Progenitor cell of endocrine pancreas (in vitro differentiated cells): ENCODE measurements at places on chromosomes 2 and 18. TPM values are rescaled to one million over a fixed set of nuclear protein-coding genes. Genes with fewer than 3 reads are reported as not detected.

FEV gene
- 13.5 and 15.6 TPM in 2 replicates for total RNA-seq

RAX gene
- total RNA-seq: not detected in 2 replicates

DNA sequence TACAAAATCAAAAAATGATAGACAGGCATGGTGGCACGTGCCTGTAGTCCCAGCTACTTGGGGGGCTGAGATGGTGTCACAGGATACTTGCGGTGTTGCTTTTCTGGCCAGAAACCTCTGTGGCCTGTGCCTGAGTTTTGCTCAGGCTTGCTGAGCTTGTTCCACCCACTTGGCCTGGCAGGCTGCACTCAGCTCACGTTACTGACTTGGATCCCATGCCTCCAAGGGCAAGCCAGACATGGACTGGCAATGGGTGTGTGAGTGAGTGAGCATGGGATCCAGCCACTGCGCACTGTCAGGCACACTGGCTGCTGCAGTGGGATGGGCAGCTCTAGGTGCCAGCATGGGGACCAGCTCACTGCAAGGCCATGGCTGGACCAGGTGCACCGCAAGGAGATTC, 67.9 kb downstream of the NCAPH start:
- no peak for DNase-seq

- no peak for DNase-seq
Observed at GRCh38 chr2:129765326-129765677, 214.2 kb upstream of the RAB6C start.

GRCh38 chr2:132789066-132789465, 119.1 kb upstream of the LYPD1 start:
- no peak for DNase-seq

- DNase-seq: no peak
Observed at GRCh38 chr2:159088906-159089305, 120.5 kb downstream of the TANC1 start.

DNA sequence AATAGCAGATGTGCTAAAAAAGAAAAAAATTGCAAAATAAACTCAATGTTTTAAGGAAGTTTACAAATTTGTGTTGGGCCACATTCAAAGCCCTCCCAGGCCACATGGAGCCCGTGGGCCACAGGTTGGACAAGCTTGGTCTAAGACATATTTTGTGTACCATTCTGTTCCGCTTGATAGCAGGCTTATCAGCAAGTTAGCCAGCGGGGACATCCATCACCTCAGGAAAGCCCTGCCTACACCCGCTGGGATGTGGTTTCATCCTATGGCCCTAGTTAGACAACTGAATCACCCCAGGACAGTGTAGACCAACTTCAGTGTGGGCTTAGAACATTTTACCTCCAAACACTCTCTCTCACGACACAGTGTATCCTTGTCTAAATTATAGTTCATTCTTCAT, 32.6 kb downstream of the CD8B2 start:
- DNase-seq: no peak
